AG08396 (cell line): ENCODE measurements at places on chromosomes 16 and 17.
A peak's percentile ranks its signal among the peaks of the same experiment; 100 is the strongest.

- DNase-seq, result no peak
Measured at GRCh38 chr17:38329808-38330730, 13.7 kb downstream of the GPR179 start.

DNA sequence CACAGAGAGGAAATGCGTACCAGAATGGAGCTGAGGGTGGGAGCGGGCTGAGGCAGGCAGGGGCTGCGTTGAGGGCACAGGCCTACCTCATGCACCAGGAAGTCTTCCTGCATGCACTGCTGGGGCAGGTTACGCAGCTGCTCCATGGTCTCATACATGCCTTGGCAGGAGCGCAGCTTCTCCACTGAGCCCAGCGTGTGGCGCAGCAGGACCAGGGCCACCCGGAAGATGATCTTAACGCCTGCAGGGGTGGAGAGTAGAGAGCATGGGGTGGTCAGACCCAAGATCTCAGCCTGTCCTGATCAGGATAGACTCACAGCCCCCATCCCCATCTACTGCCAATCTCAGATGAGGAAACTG is 3.4 kb upstream of the CD2BP2 start:
- DNase-seq, result no peak

DNA sequence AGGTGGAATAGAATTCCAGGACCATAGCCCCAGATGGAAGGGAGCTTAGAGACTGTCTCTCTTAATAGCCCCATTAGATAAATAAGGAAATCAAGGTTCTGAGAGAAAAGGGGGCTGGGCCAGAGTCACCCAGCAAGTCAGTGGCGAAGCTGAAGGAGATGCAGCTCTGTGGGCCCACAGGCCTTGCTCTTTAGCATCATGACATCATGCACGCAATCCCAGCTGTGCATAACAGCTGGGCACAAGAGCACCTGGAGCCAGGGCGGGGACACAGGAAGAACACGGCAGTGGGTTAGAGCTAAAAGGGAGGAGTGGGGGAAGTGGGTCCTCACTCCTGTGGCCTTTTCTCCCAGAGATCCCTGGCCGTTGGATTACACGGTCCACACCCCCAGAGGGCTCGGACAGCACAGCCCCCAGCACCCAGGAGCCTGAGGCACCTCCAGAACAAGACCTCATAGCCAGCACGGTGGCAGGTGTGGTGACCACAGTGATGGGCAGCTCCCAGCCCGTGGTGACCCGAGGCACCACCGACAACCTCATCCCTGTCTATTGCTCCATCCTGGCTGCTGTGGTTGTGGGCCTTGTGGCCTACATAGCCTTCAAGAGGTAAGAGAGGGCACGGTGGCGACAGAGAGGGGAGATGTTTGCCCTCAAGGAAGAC is 15.1 kb downstream of the NGFR start:
- DNase-seq, result no peak

- no peak for DNase-seq
Measured at GRCh38 chr16:52572656-52573055, 25.7 kb upstream of the TOX3 start.

DNA sequence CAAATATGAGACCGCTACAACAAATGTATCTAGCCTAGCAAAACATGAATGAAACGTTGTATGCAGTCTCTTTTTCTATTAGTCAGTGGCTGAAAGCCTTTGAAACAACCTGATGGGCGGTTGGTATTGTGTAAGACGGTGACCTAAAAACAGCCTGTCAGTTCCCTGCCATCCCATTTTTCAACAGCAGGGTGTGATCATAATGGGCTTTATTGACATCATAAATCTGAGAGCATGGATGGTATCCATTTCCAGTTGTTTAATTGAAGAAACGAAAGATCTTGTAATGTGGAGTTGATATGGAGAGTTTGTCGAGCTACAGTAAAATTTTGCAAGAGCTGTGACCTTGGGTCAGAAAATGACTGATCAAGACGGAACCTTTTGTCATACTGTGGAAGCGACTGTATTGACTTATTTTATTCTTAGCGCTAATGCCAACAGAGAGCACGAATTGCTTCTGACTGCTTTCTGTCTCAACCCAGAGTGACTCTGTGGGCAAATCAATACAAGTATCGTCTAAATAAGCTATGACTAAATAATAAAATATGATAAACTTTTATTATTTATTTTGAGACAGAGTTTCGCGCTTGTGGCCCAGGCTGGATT is 12.3 kb upstream of the MEIOB start:
- DNase-seq, result no peak

- no peak for DNase-seq
Measured at GRCh38 chr16:55526441-55526840, 17.6 kb downstream of the LPCAT2 start.

- DNase-seq, result peak; percentile 81
Measured at GRCh38 chr16:56637814-56638750, at the start of gene MT1A. Gene MT1A, plus strand, starts transcription at chr16:56638666. Its CDS starts 73 bp downstream, at chr16:56638739.

GRCh38 chr16:85358704-85359146 is 246.5 kb upstream of the CIBAR2 start:
- DNase-seq, result no peak

- no peak for DNase-seq
Measured at GRCh38 chr17:47629826-47630225, 19.9 kb upstream of the KPNB1 start.

DNA sequence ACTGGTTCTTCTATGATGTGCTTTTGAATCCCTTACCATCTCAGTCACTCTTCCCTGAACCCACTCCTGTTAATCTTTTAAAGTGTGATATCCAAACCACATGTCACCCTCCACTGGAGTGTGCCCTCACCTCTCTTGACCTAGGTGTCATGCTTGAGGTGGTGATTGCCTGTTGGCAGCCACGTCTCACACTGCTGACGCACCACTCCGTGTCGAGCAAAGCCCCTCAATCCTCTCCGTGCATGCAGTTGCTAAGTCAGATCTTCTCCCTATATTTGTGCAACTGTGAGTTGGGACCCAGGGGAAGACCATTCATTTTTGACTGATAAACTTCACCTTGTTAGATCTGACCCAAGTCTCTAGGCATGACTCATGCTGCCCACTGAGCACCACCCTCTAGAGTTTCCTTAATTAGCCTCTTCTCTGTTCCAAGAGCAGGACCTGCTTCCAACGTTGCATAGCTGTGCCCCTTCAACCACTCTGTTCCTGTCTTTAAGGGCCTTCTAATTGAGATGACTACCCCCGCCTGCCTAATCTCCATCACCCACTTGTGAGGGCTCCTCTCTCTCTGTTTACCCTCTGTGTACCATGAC is 2.7 kb downstream of the MYH13 start:
- no peak for DNase-seq

GRCh38 chr16:17380613-17381012 is 90.1 kb downstream of the XYLT1 start:
- DNase-seq, result no peak

GRCh38 chr17:37527249-37527851 is 37.7 kb downstream of the DUSP14 start:
- DNase-seq, result peak; percentile 51

- peak; percentile 88 for DNase-seq
Measured at GRCh38 chr16:66741169-66741900, 10.1 kb downstream of the DYNC1LI2 start.

DNA sequence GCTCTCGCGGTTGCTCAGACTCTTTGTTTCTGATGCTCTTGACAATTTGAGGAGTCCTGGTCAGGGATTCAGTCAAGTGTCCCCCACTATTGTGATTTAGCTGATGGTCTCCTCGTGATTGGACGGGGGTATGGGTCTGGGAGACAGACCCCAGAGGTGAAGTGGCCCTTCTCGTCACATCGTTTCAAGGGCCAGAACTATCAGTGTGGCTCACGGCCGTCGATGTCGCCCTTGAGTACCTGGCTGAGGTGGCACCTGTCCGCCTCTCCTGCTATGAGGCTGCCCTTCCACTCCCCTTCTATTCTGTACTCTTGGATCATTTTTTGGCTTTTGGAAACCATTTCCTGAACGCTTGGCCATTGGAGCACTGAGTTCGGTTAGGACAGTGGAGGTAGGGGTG is 7.4 kb upstream of the MEAK7 start:
- no peak for DNase-seq

DNA sequence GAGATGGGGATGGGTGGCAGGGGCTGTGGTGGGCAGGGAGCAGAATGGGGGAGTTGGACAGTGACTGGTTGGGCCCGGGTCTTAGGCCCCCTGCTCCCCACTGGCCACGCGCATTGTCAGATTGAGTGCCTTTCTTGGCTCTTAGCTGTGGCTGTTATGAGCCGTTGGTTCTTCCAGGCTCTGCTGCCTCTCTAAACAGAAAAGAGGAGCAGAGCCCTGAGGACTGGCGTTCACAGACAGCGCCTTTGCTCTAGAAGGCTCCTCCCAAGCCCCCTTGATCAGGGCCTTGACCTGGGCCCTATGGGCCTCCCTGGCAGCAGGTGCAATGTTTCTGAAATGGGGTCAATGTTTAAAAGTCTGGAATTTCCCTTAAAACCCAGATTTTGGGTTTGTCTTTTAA is 14.8 kb upstream of the NUDT16L1 start:
- no peak for DNase-seq

DNA sequence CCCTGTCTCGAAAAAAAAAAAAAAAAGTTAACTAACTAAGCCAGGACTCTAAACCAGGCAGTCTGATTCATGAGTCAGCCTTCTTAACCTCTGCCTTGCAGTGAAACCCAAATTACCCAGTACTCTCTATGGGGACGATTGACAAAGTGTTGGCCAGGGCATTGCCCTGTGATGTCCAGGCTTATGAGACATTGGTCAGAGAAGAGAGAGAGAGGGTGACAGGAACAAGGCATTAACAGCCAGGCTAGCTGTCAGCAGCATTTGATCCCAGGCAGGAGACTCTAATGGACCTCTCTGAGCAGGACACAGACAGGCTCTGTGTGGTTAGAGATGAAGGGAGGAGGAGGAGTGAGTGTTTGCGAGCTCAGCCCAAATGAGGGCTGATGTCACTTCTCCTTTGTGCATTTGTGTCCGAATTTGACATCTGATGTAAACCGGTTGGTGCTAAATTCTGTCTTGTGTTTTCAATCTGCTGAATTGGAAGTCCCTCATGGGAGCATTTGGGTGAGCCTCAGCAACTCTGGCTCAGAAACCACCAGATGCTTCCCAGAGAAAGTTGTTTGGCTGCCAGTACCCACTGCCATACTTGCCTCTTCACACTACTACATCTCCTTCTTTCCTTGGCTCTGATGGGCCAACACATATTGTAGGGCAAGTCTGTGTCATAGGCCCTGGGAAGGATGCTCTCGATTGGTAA is 4.3 kb upstream of the MYL4 start:
- DNase-seq, result no peak

DNA sequence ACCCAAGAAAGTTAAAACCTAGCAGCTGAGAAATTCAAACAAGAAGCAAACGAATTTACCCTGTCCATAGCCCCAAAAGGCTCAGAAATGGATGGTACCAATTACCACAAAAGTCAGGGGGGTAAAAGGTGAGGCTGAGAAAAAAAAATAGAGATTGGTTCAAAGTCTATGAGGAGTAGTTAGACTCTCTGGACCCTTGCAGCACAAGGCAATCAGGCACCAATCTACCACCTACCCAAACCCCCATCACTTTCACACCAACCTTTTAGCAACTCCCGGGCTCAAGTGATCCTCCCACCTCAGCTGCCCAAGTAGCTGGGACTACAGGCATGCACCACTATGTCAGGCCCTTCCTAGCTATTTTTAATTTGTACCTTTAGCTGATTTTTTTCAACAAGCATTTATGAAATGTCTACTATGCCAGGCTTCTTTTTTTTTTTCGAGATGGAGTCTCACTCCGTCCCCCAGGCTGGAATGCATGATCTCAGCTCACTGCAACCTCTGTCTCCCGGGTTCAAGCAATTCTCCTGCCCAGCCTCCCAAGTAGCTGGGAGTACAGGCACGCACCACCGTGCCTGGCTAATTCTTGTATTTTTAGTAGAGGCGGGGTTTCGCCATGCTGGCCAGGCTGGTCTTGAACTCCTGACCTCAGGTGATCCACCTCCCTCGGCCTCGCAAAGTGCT is 40.8 kb downstream of the USP32 start:
- no peak for DNase-seq

GRCh38 chr16:57092786-57093411 is 516 bp downstream of the CPNE2 start:
- DNase-seq, result peak; percentile 74

- DNase-seq, result peak; percentile 53
Measured at GRCh38 chr16:74309789-74310781, 13.5 kb downstream of the PSMD7 start.

GRCh38 chr16:1494129-1494640 is 1.0 kb downstream of the TELO2 start:
- peak; percentile 94 for DNase-seq

- DNase-seq, result no peak
Measured at GRCh38 chr17:36869856-36870719, 67.2 kb upstream of the LHX1 start.

- no peak for DNase-seq
Measured at GRCh38 chr17:29096094-29096493, 53.2 kb downstream of the PIPOX start.

- peak; percentile 97 for DNase-seq
Measured at GRCh38 chr17:39402244-39402889, 941 bp upstream of the FBXL20 start.

DNA sequence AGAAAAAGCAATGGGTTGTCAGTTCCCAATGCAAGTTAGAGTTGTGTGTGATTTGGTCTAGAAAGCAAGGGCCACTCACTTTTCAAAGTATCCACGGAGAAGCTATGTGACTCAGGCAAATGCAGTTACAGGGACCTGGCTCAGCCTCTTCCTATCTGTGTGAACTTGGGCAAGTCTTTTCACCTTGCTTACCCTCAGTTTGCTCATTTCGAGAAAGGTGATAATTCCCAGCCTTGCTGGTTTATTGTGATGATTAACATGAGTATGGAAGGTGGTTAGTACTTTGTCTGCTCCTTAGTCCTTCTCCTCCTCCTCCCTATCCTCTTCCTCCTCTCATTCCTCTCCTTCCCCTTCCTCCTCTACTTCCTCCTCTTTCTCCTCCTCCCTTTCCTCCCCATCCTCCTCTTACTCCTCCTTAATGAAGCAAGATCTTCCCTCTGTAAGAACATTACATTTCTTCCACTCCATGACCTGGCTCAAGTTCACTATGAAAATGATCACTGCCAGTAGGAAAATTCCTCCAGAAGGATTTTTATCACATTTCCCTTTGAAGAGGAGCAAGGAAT is 204.0 kb downstream of the GRIN2A start:
- no peak for DNase-seq

DNA sequence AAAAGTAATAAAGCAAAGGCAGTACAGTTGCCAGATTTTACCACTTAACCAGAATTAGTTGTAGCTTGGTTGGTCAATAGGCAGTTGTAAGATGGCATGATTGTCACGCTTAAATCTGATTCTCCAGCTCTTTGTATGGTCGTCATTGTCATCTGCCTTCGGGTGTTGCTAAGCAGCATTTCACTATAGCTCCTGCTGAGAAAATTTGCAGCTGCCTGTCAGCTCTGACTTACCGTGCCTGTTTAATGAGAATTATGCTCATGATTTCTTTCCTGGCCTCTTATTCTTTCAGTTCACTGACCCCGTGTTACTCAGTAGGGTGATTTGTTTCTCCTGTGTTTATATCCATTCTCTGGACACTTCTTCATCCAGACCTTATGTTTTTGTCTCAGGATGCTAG is 66.7 kb downstream of the TANGO6 start:
- no peak for DNase-seq

- DNase-seq, result peak; percentile 10
Measured at GRCh38 chr16:168424-168823, 2.6 kb downstream of the HBM start.

GRCh38 chr17:10060526-10060925 is 137.9 kb downstream of the GAS7 start:
- DNase-seq, result no peak
